Stimulated activated CD4-positive, alpha-beta T cell treated with anti-CD3 and anti-CD28 coated beads, Interleukin-4, amount 100 ng/mL, for 4 hours (primary cell): ENCODE measurements at places on chromosomes 7 and 10.

DNA sequence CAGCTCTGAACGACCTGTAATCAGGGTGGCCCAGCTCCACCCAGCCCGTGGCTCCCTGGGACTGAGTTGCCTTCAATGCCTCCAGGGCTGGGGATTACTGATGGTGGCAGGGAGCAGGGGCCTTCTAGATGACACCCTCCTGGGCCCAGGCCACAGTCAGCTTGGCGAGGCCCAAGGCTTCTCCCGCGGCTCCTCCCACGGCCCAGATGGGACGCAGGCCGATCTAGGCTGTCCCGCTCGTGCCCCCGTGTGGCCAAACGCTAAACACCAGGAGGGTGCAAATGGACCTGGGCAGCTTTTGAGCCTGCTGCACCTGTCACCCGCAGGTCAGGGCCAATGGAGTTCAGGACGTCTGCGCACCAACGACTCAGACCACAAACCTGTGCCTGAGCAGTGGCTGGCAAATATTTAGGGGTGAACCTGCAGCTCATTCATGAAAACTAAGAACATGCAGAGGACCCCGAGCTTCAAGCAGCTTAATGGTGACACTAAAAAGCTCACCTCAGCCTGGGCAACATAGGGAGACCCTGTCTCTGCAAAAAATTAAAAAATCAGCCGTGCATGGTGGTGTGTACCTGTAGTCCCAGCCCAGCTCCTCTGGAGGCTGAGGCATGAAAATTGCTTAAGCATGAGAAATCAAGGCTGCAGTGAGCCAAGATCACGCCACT, 43.2 kb downstream of the ASB13 start:
- peak; percentile 75 for DNase-seq

DNA sequence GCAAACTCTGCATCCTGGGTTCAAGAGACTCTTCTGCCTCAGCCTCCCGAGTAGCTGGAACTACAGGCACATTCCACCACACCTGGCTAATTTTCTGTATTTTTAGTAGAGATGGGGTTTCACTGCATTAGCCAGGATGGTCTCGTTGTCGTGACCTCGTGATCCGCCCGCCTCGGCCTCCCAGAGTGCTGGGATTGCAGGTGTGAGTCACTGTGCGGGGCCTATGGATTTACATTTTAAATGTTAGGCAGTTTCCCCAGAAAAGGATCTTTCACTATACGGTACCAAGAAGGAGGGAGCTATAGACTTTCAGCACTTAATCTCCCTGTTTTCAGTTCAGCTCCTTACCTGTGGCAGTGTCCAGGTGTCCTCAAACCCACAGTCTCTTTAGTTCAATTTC, 50.8 kb downstream of the SIRT1 start:
- no peak for DNase-seq

DNA sequence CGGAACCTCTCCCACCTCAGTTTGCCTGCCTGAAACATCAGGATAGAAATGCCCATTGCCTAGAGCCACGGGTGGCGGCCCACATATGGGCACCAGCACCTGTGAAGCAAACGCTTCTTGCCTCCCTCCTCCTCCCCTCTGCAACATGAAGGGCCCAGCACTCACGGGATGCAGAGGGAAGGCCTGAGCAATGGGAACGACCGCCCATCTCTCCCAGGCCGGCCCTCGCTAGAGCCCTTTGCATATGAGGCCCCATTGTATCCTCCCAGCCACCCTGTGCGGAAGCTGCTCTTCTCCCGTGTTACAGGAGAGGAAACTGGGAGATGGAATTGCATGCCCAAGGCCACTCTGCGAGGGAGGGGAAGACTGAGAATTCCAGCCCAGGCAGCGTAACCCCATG, 88.2 kb downstream of the RGS10 start:
- no peak for DNase-seq

- DNase-seq = no peak
Observed at GRCh38 chr7:56537952-56538351, 421.7 kb upstream of the NUPR2 start.

GRCh38 chr10:9875353-9875752, 1142.3 kb upstream of the CELF2 start:
- no peak for DNase-seq

DNA sequence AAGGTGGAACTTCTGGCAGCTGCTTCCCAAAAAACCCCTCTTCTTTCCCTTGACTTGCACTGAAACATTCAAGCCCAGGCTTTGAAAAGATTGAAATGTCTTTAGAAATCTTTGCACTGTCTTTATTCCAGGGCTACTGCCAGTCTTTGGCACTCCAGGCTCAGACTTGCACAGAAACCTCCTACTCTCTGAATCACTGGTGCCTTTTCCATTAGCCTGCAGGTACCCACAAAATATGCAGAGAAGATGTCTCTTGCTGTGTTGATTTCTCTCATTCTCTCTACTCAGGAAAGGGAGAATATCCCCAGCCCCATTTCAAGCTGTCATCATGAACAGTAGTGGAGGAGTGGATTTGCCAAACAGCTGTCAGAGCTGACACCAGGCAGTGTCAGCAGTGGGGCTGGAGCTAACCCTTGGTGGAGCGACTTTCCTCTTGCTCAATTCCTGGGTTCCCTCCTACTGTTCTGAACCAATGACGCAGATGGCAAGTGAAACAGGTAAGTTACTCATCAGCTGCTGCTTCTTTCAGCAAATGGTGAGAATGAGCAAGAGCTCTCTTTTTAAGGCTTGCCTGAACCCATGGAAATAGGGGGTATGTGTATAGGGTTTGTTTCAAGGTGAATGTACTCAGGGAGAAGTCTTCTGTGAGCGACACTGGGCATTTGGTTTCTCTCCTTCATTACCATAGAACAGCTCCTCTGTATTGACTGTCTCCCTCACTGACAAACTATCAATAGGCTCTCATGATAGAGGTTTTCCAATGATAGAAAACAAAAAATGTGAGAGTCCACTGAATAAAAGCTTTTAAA, 362.4 kb downstream of the ADRA2A start:
- no peak for DNase-seq

DNA sequence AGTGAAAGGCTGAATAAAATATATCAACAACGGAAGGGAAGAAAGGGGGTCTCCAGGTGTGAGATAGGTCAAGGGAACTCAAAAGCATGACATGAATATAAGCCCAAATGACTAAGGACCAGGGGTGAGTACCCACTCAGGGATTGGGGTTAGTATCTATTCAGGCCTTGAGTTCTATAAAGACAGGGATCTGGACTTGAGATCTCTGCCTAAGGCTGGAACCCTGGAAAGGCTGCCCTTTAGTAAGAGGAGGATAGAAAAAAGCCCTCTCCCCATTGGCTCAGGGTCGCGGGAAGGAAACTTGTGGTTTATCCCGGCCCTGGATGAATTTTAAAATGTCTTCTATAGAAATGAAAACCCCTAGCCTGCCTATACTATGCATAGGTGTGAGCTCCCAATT, 2.4 kb upstream of the ITPRIP start:
- DNase-seq = no peak
